HFF-Myc (cell line): ENCODE measurements at places on chromosomes 12 and 14.

GRCh38 chr12:12976366-12976765, 23.7 kb downstream of the HEBP1 start:
- peak; percentile 86 for DNase-seq

DNA sequence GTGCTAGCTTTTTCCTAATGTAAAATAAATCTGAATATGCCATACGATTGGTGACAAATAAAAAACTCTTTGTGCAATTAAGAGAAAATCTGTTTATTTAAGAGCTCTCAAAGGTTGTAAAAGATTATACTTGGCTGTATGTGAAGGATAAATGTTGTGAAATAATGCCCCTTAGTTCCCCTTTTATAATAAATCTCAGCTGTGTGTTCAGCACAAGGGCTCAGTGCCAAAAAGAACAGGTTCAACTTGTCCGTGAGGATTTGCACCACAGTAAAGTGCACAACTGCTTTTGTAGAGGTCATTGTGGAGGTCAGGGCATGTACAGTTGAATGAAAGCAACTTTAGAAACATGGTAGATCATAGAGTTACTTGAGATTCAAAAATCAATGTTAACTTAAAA, 118.6 kb downstream of the TRMT5 start:
- peak; percentile 32 for DNase-seq

- peak; percentile 41 for DNase-seq
These were observed 41.6 kb downstream of the CHST11 start for GRCh38 chr12:104498211-104498801.

GRCh38 chr12:31019561-31019960, 54.1 kb upstream of the DDX11 start:
- DNase-seq, result no peak

- DNase-seq, result peak; percentile 100
These were observed at the start of gene TBX3 for GRCh38 chr12:114684098-114684869. TSS of gene TBX3 (minus strand) at chr12:114684175. CDS start at chr12:114683200, 975 bp downstream.

- DNase-seq, result no peak
These were observed 113.2 kb upstream of the PPFIA2 start for GRCh38 chr12:81872400-81872799.

GRCh38 chr14:94081386-94081820, 293 bp downstream of the IFI27L1 start:
- DNase-seq, result no peak

DNA sequence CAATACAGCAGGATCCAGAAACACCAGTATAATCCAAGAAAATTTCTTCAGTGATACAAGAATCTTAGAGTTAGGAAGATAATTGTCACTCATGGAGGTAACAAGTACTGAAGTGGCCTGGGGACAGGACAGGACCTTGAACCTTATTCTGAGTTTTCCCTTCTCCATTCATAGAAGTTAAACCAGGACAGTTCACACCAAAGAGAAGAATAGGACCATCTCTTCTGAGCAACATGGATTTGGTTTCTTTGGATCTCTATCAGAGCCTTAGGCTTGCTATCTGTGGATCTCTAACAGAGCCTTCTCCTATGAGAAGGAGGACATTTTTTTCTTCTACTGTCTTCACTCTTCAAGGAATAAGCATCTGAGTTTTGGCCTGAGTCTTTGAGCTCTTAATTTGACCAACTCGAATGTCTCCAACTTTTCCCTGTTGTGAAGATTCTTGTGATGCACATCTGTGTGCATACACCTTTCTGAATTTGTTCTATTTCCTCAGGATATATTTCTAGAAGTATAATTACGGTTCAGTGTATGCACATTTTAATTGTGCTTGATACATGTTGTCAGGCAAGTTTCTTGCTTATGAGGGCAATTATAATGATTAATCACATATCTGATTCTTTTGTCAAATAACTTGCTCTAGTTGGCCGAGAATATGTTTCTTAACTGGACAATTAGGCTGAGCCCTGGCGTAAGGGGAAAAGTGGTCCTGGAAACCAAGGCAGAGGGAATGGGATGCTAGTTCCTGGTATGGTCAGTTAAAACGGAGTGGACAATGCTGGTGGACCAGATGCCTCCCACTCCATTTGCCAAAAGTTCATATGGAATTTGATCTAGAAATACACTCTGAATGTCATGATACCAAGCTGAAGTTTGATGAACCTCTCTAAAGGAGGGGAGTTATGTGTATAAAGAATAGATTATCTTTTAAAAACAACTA, 6.6 kb downstream of the KRT6A start:
- DNase-seq, result no peak

GRCh38 chr12:113757221-113758002, 208.7 kb downstream of the RBM19 start:
- DNase-seq, result no peak
